ENCODE measurements at places on chromosomes 2 and 18. TPM values are rescaled to one million over a fixed set of nuclear protein-coding genes. Genes with fewer than 3 reads are reported as not detected.

- no peak for DNase-seq
Measured at GRCh38 chr2:218983934-218984238, 1.1 kb downstream of the FEV start.

GRCh38 chr2:165251366-165251765 lies 12.2 kb downstream of the SCN2A start:
- peak; percentile 81 for DNase-seq

DNA sequence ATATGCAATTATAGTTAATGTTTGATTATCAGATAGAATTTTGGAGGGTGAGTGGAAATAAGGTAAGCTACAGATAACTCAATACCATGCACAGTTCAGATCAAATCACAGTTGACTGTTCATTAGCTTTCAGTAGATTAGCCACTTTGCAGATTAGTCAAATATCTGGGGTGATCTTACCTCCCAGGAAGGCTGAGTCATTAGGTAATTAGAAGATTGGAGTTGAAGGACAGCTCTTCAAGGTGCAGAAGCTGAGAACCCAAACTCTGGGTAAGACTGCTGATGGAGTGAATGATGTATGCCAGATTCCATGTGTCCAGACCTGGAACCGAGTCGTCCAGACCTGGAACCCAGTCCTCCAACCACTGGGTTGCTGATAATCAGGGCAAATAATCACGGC lies 262.8 kb upstream of the UBE2E3 start:
- DNase-seq, result no peak

GRCh38 chr18:21269349-21269748 lies 27.3 kb downstream of the GREB1L start:
- DNase-seq, result no peak

- no peak for DNase-seq
Measured at GRCh38 chr2:73937103-73937885, 10.6 kb downstream of the DGUOK start.

DNA sequence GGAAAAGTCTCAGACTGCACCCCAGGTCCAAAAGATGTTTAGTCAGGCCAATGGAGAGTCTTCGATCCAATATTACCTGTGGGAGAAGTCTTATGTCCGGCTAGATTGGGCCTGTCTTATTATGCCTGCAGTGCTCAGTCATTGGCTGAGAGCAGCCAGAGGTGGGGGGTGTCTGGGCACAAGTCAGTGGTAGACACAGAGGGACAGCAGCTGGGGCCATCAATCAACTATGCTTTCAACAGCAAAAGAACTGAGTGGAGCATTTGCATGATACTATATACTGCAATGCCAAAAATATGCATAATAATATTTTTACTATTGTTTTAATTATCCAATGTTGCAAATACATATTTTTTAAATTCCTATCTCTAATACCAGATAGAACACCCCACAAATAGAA lies 298.6 kb upstream of the CDH20 start:
- no peak for DNase-seq

DNA sequence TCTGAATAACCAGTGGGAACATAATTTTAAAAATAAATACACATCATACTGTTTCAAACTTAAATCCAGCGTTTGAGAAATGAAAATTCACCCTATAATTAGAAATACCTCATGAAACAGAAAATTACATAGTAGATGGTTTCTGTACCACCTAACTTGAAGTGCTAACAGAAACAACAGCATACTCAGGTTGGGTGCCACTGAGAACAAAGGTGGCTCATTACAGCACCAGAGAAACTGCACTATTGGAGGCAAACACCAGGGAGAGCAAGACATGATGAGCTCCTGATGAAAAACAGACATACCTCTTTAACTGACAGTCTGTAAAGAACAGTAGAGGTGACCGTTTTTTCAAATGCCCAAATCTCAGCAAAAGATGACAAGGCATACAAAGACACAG lies 12.6 kb downstream of the SULT1C4 start:
- DNase-seq, result no peak

GRCh38 chr2:68901199-68901514 lies 30.0 kb upstream of the BMP10 start:
- no peak for DNase-seq

- no peak for DNase-seq
Measured at GRCh38 chr18:51593931-51594330, 396.4 kb upstream of the MEX3C start.

DNA sequence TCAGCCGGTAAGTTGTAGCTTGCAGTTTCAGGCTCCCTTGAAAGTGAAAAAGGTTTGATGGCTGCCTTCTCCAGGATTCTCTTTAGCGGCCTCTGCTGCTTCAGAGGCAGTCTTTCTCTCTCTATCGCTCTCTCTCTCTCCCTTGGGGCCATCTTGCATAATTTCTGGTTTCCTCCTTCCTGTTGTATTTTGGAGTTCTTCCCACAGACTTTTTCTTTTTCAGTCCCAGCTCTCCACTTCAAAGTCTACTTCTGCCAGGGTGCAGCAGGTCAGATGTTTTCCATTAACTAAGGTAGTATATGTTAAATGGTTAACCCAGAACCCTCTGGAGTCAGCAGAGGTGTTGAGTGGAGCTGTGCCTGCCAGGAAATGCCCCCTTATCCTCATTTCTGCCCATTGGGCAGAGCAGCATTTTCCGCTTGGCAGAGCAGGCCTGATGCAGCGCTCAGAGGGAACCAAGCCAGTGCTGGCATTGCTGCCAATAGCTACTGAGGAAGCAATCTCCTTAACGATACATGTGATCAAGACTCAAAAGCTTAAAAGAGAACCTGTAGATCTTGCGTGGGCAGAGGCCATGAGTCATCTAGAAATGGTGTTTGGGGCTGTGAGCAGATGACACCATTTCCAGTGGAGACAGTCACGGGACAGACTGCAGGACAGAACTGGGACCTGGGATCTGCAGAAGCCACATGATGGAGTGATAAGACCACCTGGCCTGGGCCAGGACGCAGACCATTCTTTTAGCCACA lies 20.8 kb downstream of the DBI start:
- peak; percentile 73 for DNase-seq

GRCh38 chr18:13703899-13704298 lies 22.5 kb downstream of the FAM210A start:
- DNase-seq, result peak; percentile 13

GRCh38 chr2:23639406-23639982 lies 254.5 kb downstream of the KLHL29 start:
- no peak for DNase-seq

GRCh38 chr18:75393721-75394120 lies 33.8 kb downstream of the SMIM21 start:
- no peak for DNase-seq

- no peak for DNase-seq
Measured at GRCh38 chr2:184549153-184549552, 49.2 kb upstream of the ZNF804A start.

GRCh38 chr2:157155992-157156391 lies 101.5 kb upstream of the GALNT5 start:
- no peak for DNase-seq

GRCh38 chr2:176582990-176583481 lies 313.8 kb downstream of the MTX2 start:
- peak; percentile 90 for DNase-seq

DNA sequence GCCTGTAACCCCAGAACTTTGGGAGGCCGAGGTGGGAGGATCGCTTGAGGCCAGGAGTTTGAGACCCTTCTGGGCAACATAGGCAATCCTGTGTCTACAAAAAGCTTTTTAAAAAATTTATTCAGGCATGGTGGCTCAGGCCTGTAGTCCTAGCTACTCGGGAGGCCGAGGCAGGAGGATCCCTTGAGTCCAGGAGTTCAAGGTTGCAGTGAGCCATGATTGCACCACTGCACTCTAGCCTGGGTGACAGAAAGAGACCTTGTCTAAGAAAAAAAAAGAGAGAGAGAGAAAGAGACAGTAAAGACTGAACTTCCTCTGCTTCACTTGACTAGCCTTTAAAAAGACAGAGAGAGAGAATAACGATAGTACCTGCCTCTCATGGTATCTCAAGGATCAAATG lies 62.4 kb downstream of the INPP5D start:
- no peak for DNase-seq

DNA sequence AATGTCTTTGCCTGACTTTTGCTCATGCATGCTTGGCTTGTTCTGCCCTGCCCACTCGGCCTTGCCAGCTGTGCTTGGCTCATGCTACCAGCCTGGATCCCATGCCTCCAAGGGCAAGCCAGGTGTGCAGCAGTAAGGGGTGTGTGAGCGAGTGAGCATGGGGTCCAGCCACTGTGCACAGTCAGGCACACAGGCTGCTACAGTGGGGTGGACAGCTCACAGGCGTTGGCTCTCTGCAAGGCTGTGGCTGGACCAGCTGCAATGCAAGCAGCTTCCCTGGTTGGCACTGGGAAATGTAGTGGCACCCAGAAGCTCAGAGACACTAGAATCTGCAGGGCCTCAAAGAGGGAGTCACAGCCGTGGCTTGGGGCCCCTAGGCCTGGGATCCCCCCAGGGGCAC lies 529.7 kb downstream of the DSC3 start:
- no peak for DNase-seq

GRCh38 chr18:35178260-35178659 lies 62.6 kb upstream of the ZNF397 start:
- DNase-seq, result peak; percentile 63

GRCh38 chr2:66536997-66537396 lies 102.1 kb downstream of the MEIS1 start:
- no peak for DNase-seq

DNA sequence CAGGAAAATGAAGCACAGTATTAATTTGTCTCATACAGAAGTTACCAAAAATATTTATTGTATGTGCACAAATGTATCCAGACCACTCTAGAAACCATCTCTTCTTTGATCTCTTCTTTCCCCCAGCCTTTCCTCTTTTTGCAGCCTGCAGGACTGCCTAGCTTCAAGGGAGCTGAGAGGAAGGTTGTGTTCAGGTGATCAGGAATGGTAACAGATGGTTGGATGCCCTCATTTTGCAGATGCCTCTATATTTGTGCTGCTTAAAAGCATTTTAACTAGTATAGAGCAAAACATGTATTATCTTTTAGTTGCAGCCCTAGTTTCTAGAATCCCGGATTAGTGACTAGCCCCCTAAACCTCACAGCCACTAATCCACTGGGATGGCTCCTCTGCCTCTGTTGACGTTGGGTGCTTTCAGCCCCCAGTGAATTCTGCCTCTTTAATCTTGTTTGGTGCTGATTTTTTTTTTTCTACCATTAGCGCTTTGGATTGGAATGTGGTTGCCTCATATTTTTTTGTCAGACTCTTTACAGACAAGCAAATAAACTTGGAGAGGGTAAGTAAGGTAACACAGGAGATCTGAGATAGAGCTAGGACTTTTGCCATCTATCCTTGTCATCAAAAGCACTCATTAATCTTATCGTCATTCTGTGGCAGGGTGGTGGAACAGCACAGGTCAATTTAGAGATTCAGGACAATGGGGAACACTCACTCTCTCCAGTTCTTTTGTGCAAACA lies 103.8 kb upstream of the NDUFV2 start:
- DNase-seq, result no peak

DNA sequence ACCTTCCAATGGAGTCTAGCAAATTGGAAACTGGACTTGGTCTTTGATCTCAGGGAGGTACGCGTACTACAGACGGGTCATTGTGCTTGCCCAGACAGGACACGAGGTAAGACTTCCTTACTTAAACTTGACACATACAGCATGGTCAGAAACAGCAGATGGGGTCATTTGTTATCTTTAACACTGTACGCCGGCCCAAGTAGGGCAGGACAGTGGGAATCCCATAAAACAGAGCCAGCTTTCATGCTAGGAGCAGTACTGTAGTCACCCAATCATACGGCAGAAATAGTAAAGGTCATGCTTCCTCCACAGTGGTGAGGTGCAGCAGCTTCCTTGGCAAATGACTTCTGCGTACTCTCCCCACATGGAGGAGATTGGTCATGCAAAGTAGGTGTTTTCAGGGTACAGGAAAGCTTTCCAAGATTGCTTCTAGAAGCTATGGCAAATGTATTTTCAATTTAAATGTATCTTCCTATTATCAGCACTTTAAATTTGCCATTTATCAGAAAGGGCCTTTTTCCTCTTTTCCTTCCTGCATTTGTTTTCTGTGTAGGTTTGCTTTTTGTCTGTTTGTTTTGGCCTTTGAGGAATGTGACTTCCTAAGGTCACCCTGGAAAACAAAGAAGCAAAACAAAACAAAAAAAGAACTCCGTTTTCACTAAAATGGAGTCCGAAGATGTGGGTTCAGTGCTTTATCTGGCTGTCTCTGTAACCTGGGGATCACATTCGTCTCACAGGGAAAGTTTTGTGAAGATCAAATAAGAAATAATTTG lies 74.0 kb upstream of the DSG1 start:
- no peak for DNase-seq

DNA sequence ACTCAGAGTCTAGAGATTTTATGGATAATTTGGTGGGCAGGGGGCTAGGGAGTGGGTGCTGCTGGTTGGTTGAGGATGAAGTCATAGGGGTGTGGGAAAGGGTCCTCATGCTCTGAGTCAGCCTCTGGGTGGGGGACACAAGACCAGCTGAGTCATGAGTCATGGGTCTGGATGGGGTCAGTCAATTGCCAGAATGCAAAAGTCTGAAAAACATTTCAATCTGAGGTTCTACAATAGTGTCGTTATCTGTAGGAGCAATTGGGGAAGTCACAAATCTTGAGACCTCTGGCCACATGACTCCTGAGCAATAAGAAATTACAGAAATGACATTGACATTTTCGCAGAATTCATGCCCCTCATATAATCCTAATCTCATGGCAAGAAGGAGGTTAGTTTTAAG lies 15.1 kb downstream of the NMS start:
- no peak for DNase-seq

GRCh38 chr18:56977309-56977708 lies 169.6 kb upstream of the BOD1L2 start:
- no peak for DNase-seq

DNA sequence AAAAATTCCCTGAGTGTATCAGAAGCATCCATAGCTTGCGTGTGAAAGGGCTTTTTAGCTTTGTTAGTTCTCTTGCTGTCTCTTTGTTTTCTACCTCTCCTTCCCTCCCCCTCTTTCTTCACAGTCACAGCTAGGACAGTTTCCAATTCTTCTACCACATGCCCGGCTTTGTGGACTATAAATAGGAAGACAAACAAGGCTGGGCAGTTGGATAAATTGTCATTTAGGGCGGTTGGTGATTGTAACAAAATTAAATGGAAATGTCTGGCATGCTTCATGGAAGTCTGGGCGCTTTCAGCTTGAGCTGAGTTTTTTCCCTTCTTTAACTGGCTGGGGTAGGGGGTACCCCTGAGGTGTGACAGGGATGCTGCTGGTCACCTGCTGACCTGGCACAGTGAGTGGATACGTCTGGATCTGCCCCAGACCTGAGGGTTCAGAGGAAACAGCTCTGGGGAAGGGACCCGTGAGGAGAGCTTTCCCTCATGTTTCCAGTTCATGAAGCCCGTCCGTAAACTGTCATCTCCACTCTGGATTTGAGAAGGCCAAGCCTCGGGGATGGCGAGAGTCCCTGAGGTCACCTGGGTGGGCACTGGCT lies 29.0 kb upstream of the GIGYF2 start:
- no peak for DNase-seq

Gene GALNT13
- 12.8 TPM for total RNA-seq

Gene TMEM37
- total RNA-seq, result 1.5 TPM

Gene SLC30A3
- total RNA-seq, result 0.46 TPM

Gene C2orf92
- total RNA-seq, result 0.84 TPM

Gene RTKN
- total RNA-seq, result 10.5 TPM

Gene LANCL1
- total RNA-seq, result 42.6 TPM

Gene RGPD6
- 6.3 TPM for total RNA-seq

Gene SPRED2
- total RNA-seq, result 8.6 TPM

Gene ACTG2
- not detected for total RNA-seq

Gene ABCG5
- not detected for total RNA-seq

Gene TFPI
- total RNA-seq, result 90.7 TPM

Gene IL37
- total RNA-seq, result not detected

Gene DUSP2
- total RNA-seq, result 17.7 TPM

Gene GAD1
- 2.2 TPM for total RNA-seq

Gene IL36B
- not detected for total RNA-seq

All from H4 (cell line).